RWPE2 (cell line): ENCODE measurements at places on chromosomes 4 and X.

- no peak for DNase-seq
Observed at GRCh38 chrX:45007598-45007997, 134.6 kb downstream of the KDM6A start.

GRCh38 chr4:26424838-26425237 is 65.4 kb downstream of the CCKAR start:
- DNase-seq: no peak

DNA sequence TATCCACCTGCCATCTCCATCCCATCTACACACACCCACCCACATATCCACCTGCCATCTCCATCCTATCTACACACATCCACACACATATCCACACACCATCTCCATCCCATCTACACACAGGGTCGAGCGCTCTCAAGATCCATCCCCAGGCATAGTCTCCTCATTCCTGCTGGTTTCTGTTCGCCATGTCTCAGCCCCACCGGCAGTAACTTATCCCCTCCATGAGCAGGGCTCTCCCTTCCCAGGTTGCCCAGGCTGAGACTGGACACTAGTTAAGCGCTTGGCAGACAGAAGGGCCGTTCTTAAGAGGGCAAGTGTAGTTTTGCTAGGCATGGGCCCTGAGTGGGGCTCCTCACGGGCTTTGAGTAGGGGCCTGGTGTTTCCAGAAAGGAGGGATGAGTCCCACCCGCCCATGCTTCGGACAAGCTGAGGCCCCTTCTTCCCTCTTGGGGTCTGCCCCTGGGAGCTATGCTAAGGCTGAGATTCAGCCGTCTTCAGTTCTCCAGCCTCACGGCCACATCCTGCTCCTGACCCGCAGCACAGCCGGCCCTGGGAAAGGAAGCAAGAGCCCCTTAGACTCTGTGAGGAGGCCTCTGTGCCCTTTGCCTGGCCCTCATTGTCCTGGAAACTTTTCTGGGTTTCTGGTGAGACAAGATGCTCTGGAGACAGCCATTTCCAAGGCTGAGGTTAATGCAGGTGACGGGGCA is 20.4 kb downstream of the TMEM271 start:
- no peak for DNase-seq

- no peak for DNase-seq
Observed at GRCh38 chrX:3440981-3441380, 94.5 kb upstream of the MXRA5 start.

DNA sequence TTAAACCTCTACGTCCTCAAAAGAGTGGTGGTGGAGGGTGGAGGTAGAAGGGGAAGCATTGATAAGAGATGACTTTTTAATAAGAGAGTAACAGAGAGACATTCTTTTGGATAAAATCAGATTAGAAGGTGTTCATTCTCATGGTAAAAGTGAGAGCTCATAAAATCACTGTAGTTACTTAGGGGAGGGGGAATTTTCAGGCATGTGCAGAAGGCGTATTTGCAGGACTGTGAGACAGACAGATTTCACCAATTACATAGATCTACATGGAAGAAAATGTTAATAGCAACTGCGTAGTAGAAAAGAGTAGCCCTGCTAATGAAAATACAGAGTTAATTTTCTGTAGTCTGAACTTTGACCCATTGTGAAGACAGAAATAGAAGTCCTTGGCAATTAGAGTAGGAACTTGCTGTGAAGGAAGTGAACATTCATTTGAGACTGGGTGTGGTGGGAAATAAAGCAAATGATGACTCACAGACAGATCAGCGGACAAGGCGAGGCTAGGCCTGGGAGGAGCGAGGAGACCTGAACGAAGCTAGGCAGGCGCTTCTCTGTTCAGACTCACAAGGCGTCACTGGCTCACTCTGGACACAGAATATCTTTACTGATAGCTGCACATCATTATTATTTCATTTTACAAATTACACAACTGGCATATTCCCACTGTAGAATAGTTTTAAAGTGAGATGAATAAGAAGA is 57.2 kb upstream of the FAM9C start:
- peak; percentile 73 for DNase-seq

GRCh38 chr4:3313139-3313538 is 20.3 kb downstream of the RGS12 start:
- DNase-seq: no peak

- no peak for DNase-seq
Observed at GRCh38 chr4:166230841-166231240, 357.8 kb downstream of the TLL1 start.

GRCh38 chr4:4614925-4615678 is 73.3 kb upstream of the STX18 start:
- no peak for DNase-seq

DNA sequence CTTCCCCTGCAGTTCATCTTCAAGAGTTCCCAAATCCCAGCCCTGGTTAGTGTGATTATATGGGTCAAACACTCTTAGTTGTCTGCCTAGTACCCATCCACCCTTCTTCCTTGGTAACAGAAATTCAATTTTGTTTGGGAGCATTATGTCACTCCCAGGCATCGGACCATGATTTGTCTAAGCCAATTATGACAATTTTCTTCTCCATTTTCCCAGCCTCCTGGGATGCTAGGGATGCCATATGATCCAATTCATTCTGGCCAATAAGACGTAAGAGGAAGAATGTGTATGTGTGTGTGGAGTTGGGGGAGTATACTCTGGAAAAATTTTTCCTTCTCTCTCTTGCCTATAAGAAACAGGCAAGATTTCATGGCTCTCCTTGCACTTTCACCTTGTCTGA is 465.9 kb downstream of the MID1IP1 start:
- no peak for DNase-seq

DNA sequence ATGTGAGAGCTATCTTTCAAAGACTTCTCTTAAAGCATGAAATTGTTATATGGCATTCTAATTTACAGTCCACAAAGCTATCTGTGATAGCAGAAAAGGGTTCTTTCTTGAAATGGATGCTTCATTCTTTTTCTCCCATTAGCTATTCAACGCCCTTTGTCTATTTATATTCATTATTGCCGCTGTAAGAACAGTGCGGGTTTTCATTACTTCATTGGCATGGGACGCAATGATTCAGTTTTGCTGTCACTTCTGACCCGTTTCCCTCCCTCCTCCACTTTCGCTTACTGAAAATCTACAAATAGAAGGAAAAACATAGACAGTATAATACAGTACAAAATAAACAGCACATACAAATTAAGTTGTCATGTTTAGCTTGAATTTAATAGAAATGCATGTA is 394.6 kb downstream of the PCDH7 start:
- DNase-seq: no peak

GRCh38 chrX:47232803-47233332 is at the start of gene USP11:
TSS of gene USP11 (plus strand) at chrX:47233009. CDS start at chrX:47233044, 35 bp downstream.
- DNase-seq: no peak

DNA sequence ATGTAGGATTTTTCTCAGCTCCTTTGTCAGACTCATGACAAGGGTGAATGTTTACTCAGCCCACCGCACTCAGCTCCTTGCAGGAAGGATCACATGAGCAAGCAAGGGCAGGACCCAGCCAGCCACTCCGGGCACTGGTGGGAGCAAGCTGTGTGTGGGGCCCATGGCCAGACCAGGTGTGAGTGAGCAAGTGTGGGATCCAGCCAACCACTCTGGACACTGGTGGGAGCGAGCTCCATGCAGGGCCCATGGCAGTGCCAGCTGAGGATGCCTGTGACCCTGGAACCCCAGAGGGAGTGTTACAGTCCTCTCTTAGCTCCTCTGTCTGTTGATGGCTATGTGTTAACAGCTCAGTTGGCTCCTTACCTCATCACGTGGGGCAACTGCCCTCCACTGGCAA is 2750.6 kb downstream of the PCDH7 start:
- DNase-seq: no peak

GRCh38 chr4:143344041-143344440 is 7.4 kb downstream of the GAB1 start:
- DNase-seq: no peak

DNA sequence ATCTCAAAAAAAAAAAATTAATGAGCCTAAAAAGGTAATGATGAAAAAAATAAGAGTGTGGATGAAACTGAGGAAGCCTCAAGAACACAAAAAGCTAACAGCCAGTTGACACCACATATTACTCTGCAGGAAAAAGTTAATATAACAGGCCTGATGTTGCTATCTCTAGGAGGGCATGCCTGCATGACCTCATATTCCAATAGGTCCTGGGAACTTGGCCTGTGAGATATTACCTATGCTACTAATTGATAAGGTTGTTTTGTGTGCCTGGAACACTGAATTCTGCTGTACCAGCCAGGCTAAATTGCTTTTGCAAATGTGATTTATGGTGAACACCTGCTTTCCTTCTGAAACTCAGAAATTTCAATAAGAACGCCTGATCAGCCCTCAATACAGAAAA is 15.9 kb downstream of the SLC9A7 start:
- DNase-seq: no peak
